Neural progenitor cell (in vitro differentiated cells): ENCODE measurements at places on chromosomes 16 and 17. TPM values are rescaled to one million over a fixed set of nuclear protein-coding genes. Genes with fewer than 3 reads are reported as not detected.

The HAS3 gene
- total RNA-seq, result 2.5 and 3.3 TPM in 2 replicates

The SLC38A8 gene
- not detected in 2 replicates for total RNA-seq

The ANKRD13B gene
- total RNA-seq, result 2.8 and 24.0 TPM in 2 replicates

The ZFP3 gene
- total RNA-seq, result 0.19 and 0.34 TPM in 2 replicates

The CEP295NL gene
- 0.28 and 0.39 TPM in 2 replicates for total RNA-seq

The DLX3 gene
- total RNA-seq, result 0.04 and 0.87 TPM in 2 replicates

The JMJD8 gene
- total RNA-seq, result 32.1 and 54.8 TPM in 2 replicates

The TMC6 gene
- 6.9 and 16.8 TPM in 2 replicates for total RNA-seq

The TBC1D3 gene
- total RNA-seq, result not detected in 2 replicates

The CCL17 gene
- not detected in 2 replicates for total RNA-seq

The PGAP6 gene
- 16.7 and 49.5 TPM in 2 replicates for total RNA-seq

The CD7 gene
- 0.62 TPM in 1 of 2 replicates, not detected in the other for total RNA-seq

The EVI2A gene
- total RNA-seq, result not detected in 2 replicates

The TUFM gene
- total RNA-seq, result 74.0 and 131 TPM in 2 replicates

The STRADA gene
- 46.6 and 69.6 TPM in 2 replicates for total RNA-seq

The TP53TG3B gene
- not detected in 2 replicates for total RNA-seq

The CTF1 gene
- total RNA-seq, result 0.39 and 1.5 TPM in 2 replicates

The BIRC5 gene
- 144 and 169 TPM in 2 replicates for total RNA-seq

The SOX15 gene
- 0.51 and 7.6 TPM in 2 replicates for total RNA-seq

The CBFA2T3 gene
- total RNA-seq, result 0.15 and 0.22 TPM in 2 replicates

The LPO gene
- not detected in 2 replicates for total RNA-seq

The LRRC37A gene
- 5.4 and 7.9 TPM in 2 replicates for total RNA-seq

The C16orf89 gene
- 0.37 and 1.0 TPM in 2 replicates for total RNA-seq

The PHKB gene
- 74.9 and 109 TPM in 2 replicates for total RNA-seq

The ABCC12 gene
- total RNA-seq, result 0.06 and 0.12 TPM in 2 replicates

The FBXO31 gene
- total RNA-seq, result 5.8 and 19.8 TPM in 2 replicates

The AIPL1 gene
- 0.37 and 2.3 TPM in 2 replicates for total RNA-seq

The OR3A2 gene
- 0.15 TPM in 1 of 2 replicates, not detected in the other for total RNA-seq

The TRAPPC2L gene
- 31.8 and 48.5 TPM in 2 replicates for total RNA-seq

The MARCHF10 gene
- total RNA-seq, result 0.46 and 0.51 TPM in 2 replicates

The CA4 gene
- 14.1 TPM in 2 replicates for total RNA-seq

The GPR139 gene
- total RNA-seq, result not detected in 2 replicates

The AOC2 gene
- total RNA-seq, result 1.2 and 2.1 TPM in 2 replicates

The KRTAP1-5 gene
- not detected in 2 replicates for total RNA-seq

The CX3CL1 gene
- 0.65 and 0.96 TPM in 2 replicates for total RNA-seq

The SOCS3 gene
- total RNA-seq, result 7.5 and 16.7 TPM in 2 replicates

The SRRM2 gene
- total RNA-seq, result 82.3 and 119 TPM in 2 replicates

The ASB16 gene
- total RNA-seq, result not detected in 2 replicates

The ORMDL3 gene
- total RNA-seq, result 29.3 and 47.1 TPM in 2 replicates

The YBX2 gene
- 2.7 and 9.1 TPM in 2 replicates for total RNA-seq

The MT1E gene
- 1.9 and 2.4 TPM in 2 replicates for total RNA-seq

The BRICD5 gene
- 5.2 and 14.5 TPM in 2 replicates for total RNA-seq

The KRTAP9-2 gene
- total RNA-seq, result not detected in 2 replicates

The CHD9NB gene
- total RNA-seq, result 3.0 and 4.1 TPM in 2 replicates

The KAT8 gene
- 59.7 and 71.7 TPM in 2 replicates for total RNA-seq

The MT4 gene
- not detected in 2 replicates for total RNA-seq

The LGALS9B gene
- not detected in 2 replicates for total RNA-seq

The CCL4 gene
- total RNA-seq, result not detected in 2 replicates

The SLC43A2 gene
- total RNA-seq, result 6.8 and 18.4 TPM in 2 replicates

The NDRG4 gene
- 14.6 and 18.8 TPM in 2 replicates for total RNA-seq

The TMEM238L gene
- not detected in 2 replicates for total RNA-seq

The CLEC19A gene
- total RNA-seq, result 1.9 and 8.2 TPM in 2 replicates

The CDH3 gene
- 3.9 and 11.0 TPM in 2 replicates for total RNA-seq

The PYDC1 gene
- not detected in 2 replicates for total RNA-seq

The OR1F1 gene
- total RNA-seq, result not detected in 2 replicates

The CPNE7 gene
- total RNA-seq, result 5.2 and 21.1 TPM in 2 replicates
